Suprapubic skin (tissue), 4 donors: ENCODE measurements at places on chromosomes 1 and 21. TPM values are rescaled to one million over a fixed set of nuclear protein-coding genes. Genes with fewer than 3 reads are reported as not detected.

Gene WLS
- total RNA-seq: 73.5 TPM

DNA sequence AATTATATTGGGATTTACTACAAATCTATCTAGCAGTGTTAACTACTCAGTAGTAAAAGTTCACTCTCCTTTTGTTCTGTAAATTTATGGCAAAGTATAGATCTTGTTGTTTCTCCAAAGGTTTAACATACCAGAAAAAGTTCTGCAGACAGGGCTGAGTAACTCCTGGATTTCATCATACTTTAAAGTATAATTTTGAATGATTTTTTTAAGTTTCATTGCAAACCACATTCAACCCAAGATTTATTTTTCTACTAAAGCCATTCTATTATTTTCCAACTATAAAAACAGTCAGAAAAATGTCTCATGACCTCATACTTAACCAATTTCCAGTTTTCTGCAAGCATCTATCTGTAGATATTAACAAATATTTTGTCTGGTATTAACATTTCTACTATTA lies 585.8 kb upstream of the ZRANB2 start:
- DNase-seq: no peak

Gene CCDC30
- total RNA-seq: 0.64 TPM

DNA sequence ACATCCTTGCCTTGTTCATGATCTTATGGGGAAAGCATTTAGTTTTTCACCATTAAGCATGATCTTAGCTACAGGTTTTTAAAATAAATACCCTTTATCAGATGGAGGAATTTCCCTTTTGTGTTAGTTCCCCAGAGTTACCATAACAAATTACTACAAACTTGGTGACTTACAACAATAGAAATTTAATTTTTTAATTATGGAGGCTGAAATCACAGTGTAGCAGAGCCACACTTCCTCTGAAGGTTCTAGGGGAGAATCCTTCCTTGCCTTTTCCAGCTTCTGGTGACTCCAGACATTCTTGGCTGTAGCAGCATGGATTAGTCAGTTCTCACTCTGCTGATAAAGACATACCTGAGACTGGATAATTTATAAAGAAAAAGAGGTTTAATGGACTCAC lies 18.5 kb downstream of the MIGA1 start:
- no peak for DNase-seq

DNA sequence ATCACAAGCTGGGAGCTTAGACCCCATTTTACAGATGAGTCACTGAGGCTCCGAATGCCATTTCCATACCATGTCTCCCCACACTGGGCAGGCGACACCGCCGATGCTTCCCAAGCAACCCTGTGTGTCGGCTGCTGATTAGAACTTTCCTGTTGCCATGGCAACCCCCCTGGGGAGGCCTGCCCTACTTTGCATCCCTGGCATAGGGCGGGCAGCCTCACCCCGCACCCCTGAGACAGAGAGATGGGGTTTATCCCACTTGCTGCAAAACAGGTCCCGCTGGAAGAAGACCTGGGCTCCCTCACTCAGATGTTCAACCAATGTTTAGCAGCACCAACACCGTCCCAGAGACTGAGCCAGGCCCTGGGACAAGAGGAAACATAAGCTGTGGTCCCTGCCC lies 81.5 kb downstream of the CAMK2N1 start:
- DNase-seq: no peak

GRCh38 chr21:26797878-26798456 lies 47.2 kb downstream of the ADAMTS1 start:
- no peak for DNase-seq

Gene STYXL2
- not detected for total RNA-seq

DNA sequence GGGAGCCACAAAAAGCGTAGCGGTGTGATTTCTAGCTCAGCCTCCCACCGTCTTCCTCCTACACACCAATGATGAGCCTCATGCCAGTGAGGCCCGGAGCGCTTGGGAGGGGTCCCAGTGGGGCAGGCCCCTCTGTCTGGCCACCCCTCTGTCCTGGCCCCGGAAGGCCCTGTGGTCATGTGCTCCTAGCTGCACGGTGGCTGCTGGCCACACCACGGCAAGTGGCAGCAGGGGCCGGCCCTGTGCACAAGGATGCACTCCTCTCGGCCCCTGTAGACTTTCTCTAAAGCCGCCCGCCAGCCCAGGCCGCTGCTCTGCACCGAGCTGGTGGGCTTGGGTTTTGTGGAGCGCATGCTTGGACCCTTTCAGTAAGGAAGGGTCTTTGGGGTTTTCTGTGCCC lies 53.6 kb downstream of the KCNAB2 start:
- DNase-seq: no peak

Gene EXOC8
- 16.3 TPM for total RNA-seq

GRCh38 chr21:32380940-32381339 lies 11.9 kb downstream of the URB1 start:
- DNase-seq: no peak

GRCh38 chr21:41328660-41329607 lies 12.3 kb downstream of the FAM3B start:
- no peak for DNase-seq

DNA sequence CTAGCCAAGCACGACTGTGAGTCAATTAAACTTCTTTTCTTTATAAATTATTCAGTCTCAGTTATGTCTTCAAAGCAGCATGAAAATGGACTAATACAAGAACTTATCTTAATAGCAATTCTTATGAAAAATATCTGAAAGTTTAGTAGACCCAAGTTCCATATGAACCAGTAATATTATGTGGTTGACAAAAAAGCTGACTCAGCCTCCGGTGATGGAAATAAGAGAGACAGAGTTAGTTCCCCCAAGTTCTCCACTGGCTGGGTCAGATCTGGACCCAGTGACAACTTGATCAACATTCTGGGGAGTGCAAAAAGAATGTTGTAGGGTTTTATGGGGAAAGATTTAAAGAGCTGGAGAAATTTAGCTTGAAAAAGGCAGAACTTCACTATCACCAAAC lies 72.5 kb upstream of the DNAH14 start:
- no peak for DNase-seq

Gene HNRNPU
- total RNA-seq: 275 TPM

Gene PRR9
- not detected for total RNA-seq

DNA sequence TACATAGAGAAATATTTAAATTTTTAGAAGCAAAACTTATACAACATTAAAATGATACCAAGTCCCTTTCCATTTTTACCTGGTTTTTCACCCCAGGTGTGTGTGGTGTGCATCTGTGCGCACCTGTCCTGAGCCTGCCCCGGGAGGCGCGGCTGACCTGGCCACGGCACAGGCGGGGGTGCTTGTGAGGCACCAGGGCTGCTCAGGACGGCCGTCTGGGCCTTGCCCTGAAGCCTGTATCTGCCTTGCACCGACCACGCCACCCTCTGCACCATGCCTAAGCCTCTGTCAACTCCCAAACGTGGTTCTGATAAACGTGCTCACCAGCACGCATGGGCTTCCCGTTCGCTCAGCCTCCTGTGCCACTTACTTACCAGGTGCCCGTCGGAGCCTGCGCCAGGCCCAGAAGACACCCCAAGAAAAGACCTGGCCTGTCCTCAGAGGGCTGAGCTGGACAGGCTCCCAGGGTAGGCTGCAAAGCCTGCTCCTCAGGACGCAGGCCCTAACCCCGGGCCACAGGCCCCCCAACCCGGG lies 20.9 kb downstream of the PANK4 start:
- DNase-seq: no peak

Gene COG2
- 22.8 TPM for total RNA-seq
